H54 (cell line): ENCODE measurements at places on chromosomes 6 and 20.

GRCh38 chr6:16306334-16306733 lies 67.9 kb downstream of the GMPR start:
- no peak for DNase-seq

- no peak for DNase-seq
Observed at GRCh38 chr6:121236984-121237383, 97.3 kb downstream of the TBC1D32 start.

DNA sequence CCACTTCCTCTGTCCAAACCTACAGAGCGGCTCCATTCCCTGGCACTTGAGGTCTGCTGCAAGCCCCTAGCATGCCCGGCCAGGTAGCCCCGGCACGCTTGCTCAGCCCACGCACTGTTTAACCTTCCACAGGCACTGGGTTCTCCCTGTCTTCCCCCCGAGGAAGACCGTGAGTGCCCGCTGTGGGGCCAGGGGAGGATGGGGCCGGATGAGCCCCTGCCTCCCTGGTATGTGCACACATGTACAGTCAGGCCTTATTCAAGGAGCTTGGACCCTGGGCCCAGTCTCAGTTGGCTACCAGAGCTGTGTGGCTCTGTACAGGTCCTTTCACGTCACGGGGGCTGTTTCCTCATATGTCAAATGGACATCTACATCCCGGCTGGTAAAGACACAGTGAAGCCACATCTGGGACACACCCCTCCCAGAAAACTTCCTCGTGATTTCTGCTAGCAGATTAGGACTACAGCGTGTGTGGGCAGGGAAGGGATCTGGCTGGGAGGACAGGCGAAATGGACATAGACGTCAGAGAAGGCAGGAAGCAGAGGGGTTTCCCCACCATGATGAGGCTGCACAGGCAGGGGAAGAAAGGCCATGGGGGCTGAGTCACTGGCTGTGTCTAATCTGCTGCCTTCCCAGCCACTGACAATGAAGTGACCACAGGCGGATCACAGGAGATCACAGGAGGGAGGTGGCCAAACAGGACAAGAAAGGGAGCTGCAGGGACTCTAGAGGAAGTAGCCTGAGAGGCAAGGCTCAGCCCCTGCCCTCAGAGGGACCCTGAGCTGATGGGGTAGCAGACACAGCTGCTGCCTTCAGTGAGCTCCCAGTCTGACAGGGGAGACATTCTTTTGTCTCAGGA lies 62.9 kb downstream of the MRPL14 start:
- peak; percentile 97 for DNase-seq

DNA sequence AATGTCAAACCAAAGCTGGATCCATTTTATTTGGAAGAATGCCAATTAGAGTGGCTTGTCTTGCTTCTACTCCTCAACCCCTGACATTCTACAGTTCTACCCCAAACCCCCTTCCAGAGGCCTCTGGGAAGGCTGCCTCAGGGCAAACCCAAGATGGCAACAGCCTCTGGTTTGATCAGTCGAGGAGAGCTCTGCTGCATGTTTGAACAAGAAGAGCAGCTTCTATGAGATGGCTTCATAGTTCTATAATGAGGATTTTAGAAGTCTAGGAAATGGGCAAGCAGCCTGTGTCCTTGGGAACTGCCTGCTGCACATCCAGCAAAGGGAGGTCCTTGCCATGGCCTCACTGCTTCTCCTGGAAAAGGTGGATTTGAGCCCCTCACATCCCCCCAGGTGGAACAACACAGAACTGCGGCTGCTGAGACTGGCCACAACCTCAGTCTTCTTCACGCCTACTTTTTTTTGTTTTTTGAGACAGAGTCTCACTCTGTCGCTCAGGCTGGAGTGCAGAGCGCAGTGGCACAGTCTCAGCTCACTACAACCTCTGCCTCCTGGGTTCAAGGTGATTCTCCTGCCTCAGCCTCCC lies 37.9 kb downstream of the ZC3H12D start:
- no peak for DNase-seq

DNA sequence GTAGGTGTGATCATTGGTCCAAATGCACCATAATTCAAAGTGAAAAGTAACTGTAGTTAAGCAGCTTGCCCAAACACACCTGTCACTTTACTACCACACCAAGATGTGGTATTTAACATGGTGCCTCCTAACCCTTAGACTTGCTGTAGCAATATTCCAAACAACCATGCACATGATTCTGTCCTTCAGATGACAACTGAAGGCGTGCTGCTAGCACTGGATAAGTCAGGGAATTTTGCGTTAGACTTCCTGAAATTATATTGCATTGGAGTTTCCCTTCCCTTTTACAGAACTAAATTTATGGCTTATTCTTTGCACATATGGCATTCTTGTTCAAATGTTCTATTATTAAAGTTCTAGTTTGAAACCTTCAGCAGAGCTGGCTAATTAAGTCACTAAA lies 106.2 kb downstream of the ARHGAP18 start:
- DNase-seq, result no peak

- no peak for DNase-seq
Observed at GRCh38 chr6:138971601-138972000, 16.5 kb downstream of the REPS1 start.

DNA sequence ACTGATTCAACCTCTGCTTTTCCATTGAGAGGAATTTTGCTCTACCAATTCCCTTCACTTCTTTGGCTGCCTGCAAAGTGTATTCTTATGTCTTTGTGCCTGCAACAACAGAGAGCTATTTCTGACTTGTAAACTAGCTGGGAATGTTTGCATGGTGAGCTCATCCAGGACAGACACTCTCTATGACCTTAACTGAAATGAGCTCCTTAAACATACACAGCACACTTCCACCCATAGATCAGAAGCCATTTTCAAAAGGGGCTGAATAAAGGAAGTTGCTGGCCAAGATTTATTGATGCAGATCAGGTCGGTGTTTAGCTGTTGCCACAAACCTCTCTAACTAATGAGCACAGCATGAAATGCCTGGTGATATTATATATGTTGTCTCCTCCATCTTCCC lies 377.7 kb downstream of the BTBD9 start:
- peak; percentile 32 for DNase-seq

DNA sequence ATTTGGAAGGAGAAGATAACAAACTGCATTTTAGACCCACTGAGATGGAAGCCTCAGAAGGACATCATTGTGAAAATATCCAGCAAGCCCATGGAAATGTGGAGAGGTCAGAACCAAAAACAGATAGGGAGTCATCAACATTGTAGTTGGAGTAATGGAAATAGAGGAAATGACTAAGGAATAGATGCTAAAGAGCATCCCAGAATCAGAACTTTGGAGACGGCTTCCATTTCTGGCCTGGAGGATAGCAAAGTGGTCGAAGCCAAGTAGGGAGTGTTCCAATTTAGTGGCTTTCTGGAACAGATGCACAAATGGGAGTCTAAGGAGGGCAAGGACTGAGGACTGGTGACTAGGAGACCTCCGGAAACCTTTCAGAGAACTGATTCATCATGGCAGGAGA lies 3.6 kb downstream of the BEND6 start:
- DNase-seq, result no peak

DNA sequence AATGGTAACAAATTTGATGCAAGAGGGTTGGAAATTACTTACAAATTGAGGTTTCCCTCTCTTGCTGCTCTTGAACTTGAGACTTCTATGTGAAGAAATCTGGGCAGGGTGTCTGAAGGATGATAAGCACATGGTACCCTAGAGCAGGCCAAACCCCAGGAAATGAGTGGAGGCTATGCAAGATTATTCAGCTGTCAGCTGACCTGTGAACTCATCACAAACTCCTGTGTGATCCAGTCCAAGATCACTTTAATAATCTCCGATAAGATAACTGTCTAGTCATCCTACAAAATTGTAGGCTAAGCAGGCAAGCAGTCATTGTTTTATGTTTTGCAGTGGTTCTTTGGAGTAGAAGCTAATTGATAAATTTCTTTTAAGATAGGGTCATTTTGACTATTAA lies 213.1 kb downstream of the BTBD3 start:
- no peak for DNase-seq
